NCI-H2171 treated with DMSO at 0.1 percent for 48 hours (cell line): ENCODE measurements at places on chromosomes 1 and 21.

GRCh38 chr1:64482720-64483119 lies 12.8 kb downstream of the CACHD1 start:
- no peak for DNase-seq

DNA sequence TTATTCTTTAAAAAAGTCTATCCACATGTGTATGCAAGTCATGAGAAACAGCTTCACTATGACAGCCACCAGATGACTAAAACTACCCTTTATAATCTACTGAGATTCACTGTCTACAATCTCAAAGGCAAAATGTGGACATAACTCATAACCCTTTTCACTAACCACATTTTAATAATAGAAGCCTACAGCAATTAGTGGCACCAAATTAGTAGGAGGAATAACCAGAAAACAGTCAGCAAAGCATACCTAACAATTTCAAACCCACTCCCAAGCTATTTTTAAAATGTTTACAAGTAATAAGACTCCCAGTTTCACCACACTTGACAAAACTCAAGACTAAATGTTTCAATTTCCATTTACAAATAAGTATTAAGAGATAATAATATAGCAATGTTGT lies 442.9 kb downstream of the PTPRC start:
- DNase-seq: no peak

- DNase-seq: peak; percentile 23
These were observed 850 bp downstream of the SESN2 start for GRCh38 chr1:28259934-28260802.

DNA sequence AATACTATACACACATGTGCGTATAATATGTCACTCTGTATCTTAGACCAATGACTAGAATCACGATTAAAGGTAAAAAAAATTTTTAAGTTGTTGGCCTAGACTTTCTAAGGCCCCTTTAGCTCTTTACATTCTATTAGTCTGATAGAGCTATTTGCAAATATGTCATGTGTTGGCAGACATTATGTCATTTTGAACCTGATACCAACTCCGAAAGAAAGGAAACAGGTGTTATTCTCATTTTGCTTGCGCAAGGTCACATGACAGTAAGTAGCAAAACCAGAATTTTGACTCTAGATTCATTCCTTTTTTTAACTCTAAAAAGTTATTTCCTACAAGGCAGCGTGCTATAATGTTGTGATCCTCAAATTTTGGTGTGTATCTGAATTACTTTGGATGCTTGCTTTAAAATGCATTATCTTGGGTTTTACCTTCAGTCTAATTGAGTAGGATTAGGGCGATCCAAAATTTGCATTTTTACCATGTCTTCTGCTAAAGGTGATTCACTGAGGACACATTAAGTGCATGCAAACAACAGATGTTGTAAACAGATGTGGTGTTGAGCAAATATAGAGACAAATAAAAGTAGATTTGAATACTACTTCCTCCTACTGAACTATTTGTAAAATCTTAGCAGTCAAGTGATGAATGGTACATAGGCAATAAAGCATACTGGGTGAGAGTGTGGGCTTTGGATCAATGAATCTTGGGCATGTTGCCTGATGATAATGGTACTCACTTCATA lies 63.5 kb upstream of the KIAA1614 start:
- no peak for DNase-seq

DNA sequence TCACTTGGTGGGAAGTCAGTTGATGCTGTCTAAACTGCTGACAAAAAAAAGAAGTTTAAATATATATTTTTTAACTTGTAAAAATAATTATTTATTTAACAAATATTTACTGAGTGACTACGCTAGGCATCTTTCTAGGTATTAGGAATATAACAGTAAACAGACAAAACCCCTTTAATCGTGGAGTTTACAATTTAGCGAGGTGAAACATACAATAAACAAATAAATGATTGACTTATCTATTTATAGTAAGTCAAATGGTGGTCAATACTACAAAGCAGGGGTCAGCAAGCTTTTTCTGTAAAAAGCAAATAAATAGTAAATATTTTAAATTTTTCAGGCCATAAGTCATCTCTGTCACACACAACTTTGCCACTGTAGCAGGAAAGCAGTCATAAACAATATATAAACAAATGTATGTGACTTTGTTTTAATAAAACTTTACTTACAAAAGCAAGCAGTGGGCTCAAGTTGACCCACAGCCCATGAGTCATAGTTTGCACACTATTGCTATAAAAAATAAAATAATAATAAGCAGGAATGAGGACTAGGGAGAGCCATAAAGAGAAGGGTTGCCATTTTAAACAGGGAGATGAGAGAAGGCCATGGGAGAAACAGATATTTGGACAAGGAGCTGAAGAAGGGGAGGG lies 263.9 kb downstream of the PLPP3 start:
- no peak for DNase-seq

- no peak for DNase-seq
These were observed 32.8 kb upstream of the CSF3R start for GRCh38 chr1:36515315-36516138.

- DNase-seq: no peak
These were observed 8.2 kb upstream of the LAPTM5 start for GRCh38 chr1:30765556-30766434.

DNA sequence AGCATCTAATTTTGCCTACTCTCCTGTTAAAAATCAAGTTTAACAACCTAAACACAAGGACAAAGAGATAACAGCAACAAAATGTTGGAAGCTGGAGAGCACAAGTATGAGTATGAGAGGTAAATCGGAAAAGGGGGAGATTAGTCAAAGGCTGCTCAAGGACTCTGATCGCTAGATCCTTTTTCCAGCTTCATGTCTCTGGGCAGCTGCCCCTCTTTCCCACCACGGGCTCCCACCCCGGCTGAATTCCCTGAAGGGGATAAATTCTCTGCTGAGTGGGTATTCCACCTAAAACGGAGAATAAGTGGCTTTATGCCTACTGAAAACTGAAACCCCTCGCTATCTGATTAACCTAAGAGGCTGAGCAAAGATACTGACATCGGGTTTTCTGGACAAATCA lies 696 bp upstream of the CTBS start:
- DNase-seq: no peak

DNA sequence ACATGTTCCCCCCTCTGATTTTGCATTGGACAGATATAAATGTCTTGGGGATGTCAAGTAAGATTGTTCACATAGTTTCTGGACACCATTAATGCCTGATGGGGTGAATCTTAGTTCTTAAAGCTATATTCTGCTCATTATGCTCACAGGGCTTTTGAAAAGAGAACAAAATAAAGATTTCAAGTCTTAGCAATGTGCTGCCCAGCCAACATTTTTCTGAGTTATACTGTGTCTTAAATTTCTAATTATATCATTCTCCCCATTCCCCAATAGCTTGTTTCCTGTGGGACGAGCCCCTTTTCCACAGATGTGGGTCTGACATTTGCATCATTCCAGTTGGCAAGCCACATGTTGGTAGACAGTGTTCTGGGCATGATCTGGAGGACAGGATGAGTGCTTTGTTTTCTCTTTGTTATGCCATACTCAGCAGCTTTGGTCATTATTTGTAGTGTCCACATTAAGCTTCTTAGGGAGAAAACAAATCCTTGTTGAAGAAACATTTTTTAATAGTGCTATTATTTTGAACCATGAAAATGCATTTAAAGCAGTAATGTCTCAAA lies 32.8 kb downstream of the MTARC1 start:
- DNase-seq: no peak

GRCh38 chr1:204087893-204088528 lies 15.1 kb downstream of the SOX13 start:
- no peak for DNase-seq

- DNase-seq: no peak
These were observed 25.4 kb upstream of the CGN start for GRCh38 chr1:151485685-151486255.

- DNase-seq: no peak
These were observed 332.9 kb upstream of the PTBP2 start for GRCh38 chr1:96388421-96389310.

GRCh38 chr1:2060072-2060471 lies 9.9 kb downstream of the PRKCZ start:
- no peak for DNase-seq

- peak; percentile 44 for DNase-seq
These were observed at the start of gene EPHA8 for GRCh38 chr1:22562584-22563583. Gene EPHA8, plus strand, starts transcription at chr1:22563489. Its CDS starts 147 bp downstream, at chr1:22563636.
